ENCODE measurements at places on chromosomes 2 and 18.

GRCh38 chr2:172177996-172178395, 75.3 kb upstream of the DLX2 start:
- no peak for DNase-seq

GRCh38 chr18:7950380-7951136, 383.4 kb downstream of the PTPRM start:
- no peak for DNase-seq

GRCh38 chr2:55159037-55159651, 72.9 kb downstream of the CLHC1 start:
- no peak for DNase-seq

GRCh38 chr2:25685741-25686140, 12.4 kb upstream of the DTNB start:
- no peak for DNase-seq

GRCh38 chr2:160138406-160138805, 61.7 kb downstream of the ITGB6 start:
- DNase-seq, result no peak

DNA sequence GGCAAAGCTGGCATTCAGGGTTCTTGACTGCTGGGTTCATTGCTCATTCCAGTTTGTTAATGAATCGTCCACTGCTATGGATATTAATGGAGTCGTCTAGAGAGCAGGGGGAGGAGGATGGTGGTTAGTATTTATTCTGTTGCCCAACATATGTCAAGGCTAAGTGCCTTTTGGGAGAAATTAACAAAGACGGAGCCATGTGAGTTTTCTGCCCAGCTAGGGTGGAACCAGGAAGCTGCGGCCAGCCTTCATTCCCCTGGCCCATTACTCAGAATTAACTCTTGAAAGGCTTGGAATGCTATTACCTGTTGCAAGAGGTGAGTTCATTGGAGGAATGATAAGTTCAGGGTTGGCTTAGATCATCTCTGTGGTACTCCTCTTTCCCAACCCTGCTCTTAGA, 19.3 kb downstream of the IGFBP2 start:
- DNase-seq, result no peak

DNA sequence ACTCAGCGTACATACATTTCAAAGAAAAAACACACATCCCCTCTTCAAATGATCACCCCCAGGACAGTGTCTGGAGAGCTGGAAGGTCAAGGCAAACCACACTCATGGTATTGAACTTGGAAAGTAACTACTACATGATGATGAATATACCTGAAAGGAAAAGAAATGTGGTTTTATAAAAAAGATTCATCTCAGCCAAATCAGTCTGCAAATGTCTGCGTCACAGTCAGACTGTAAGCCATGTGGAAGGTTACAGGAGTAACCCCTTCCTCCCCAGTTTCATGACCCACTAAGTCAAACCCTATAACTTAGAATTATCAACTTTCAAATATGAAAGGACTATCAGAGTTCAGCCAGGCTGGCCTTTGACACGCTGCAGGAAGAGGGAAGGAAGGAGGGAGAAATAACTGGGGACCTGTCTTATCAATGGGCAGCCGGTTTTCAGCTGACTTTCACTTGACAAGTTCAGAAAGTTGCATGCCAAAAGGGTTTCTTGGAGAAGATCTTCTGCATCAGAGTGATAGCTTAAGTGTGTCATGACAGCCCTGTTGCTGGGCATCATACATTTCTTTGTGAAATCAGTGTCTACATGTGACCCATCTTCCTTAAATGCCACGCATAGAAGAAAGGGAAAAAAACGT, 7.0 kb upstream of the BMP10 start:
- DNase-seq, result no peak

DNA sequence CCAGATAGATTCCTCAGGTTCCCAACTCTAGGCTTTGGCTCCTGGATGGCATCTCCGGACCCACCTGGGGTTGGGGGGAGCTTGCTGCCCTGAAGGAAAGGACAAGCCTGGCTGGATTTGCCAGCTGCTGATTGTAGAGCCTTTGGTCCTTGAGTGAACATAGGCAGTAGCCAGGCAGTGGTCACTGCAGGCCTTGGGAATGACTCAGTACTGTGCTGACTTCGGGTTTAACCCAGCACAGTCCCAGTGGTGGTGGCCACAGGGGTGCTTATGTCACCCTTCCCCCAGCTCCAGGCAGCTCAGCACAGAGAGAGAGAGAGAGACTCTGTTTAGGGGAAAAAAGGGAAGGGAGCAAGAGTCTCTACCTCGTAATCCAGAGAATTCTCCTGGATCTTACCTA, 27.7 kb upstream of the ACTR2 start:
- no peak for DNase-seq

DNA sequence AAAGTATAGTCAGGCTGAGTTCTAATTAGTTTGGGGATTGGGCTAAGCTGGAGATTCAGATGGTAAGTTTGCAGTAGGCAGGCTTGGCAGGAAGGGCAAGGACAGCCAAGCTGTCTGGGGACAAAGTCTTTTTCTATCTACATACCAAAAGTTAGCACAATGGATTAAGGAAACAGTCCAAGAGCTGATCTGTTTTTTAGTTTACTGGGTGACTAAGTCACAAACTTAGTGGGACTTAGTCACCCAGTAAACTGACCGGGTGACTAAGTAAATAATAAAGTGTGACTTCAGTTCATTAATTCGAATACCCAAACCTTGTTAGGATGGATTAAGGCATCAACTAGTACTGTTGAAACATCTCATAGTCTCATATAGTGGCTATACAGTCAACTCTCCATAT, 1386.0 kb upstream of the CELF4 start:
- no peak for DNase-seq

GRCh38 chr18:63578357-63578958, 8.7 kb upstream of the SERPINB13 start:
- no peak for DNase-seq

- DNase-seq, result no peak
Observed at GRCh38 chr2:1798115-1798784, 53.9 kb upstream of the PXDN start.

DNA sequence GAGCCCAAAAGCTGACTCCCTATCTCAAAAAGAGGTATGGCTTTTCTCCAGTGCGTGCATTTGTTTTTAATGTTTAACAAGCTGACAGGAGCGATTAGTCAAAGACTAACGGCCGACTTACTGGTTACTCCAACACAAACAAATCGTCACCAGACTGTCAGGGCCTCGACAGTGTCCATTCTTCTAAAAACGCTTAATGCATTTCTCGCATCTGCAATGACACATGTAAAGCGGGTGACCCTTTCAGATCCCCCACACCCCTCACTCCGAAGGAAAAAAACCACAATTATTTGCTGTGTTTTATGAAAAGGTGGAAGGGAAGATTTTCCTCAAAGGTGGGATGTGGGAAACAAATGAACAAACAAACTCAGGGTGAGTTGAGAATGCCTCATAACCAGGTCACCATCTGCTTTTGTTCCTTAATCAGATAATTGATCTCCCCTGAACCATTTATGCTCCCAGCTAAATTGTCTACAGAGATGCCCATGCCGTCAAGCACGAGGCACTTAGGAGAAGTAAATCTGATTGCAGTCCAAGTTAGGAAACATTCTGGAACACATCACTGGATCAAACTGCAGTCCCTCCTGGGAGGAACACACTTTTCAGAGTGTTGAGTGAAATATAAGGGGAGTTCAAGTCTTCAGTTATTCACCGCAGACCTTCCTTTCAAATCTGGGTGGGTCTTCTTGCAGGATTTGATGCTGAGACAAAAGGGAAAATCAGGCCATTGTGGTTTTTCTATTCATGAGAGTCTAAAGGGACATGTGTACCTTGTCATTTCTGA, 340.8 kb downstream of the CMPK2 start:
- no peak for DNase-seq

DNA sequence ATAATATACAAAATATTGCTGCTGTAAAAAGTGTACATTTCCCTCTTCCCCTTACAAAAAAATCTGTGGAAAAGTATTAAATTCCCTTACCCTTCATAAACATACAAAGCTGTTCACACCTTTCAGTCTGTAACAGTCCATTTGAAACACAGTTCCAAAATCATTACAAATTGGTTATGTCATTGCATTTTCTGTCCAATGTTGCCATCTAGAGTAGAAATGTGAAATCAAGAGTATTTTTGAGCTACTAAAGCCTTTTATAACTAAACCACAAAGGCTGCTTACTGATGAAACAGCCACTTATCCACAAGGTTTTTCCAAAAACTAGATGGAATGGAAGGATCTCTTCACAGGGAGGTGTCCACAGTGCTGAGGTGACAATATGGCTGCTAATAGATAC, 72.5 kb downstream of the SS18 start:
- no peak for DNase-seq

DNA sequence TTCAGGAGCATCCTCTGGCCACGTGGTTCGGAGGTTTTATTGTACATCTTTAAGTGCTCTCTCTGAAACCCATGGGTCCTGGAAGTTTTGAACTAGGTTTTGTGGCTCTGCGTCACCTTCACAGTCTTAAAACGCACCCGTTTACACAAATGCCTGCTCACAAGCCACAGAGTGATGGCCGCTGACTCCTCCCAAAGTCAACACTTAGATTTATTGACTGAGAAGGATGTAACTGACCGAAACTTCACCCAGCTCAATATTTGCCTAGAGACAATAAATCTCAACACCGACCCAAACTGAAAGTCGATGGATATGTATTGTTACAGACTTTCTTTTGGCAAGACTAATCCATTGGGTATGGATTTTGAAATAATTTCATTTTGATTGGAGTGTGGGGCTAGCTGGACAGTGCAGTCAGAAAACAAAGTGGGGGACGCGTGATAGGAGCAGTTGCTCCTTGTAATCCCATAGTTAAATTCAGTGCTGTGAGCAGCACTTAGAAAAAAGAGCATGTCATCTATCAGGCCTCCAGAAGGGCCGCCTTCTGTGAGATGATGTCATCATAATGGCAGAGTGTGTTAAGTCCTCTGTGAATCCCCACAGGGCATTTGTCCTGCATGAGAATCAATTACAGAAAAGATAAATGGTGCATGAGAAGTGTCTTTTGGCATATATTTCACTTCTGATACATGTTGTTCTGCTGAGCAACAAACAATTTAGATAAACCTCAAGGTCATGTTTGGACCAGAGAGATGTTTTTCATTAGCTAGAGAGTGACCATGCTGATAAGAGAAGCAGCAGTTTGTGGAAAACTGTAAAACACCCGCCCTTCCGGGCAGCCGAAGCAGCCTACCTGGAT, 183.7 kb downstream of the INO80D start:
- no peak for DNase-seq

- no peak for DNase-seq
Observed at GRCh38 chr18:46623541-46623940, 33.5 kb downstream of the LOXHD1 start.

GRCh38 chr2:584863-585823, 92.1 kb downstream of the TMEM18 start:
- no peak for DNase-seq

- peak; percentile 58 for DNase-seq
Observed at GRCh38 chr2:11967946-11968465, 221.6 kb downstream of the LPIN1 start.

DNA sequence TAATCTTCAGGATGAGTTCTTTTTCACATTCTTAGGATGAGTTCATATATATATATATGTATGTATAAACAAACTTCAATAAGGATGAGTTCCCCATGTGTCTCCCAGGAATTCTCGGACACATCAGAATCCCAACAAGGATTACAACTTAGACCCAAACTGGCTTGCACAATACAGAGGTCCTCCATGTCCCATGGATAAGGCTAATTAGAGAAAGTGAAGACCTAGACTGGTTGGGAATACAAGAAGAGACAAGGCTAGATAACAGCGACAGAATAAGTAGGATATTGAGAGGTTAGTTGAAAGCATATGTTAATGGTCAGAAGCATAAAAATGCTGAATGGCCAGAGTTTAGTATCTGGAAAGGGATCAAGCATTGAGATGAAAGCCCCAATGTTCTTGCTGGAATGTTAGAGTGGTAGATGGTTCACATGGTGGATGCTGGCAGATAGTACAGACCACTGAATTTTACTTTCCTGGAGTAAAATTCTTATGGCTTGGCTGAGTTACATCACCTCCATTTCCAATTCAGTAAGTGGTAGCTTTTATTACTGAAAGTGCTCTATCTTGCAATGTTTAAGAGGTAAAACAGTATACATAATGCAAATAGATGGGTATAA, 154.9 kb upstream of the EPHA4 start:
- DNase-seq, result no peak

DNA sequence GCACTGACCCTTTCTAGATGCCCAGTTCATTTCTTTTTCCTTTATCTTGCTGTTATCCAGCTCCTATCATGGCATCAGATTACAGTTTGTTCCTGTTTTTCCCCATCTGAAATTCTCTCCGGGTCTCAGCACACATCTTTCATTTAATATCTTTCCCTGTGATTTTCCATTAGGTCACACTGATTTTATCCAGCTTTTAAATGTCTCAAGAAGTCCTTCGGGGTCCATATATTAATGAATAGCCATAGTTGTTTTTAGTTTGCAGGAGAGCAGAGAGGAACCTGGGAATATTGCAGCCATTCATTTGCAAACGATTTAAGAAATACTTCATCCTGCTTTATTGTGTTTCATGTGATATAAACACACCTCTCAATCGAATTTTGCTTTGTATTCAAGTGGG, 374.2 kb downstream of the TDRD15 start:
- no peak for DNase-seq

DNA sequence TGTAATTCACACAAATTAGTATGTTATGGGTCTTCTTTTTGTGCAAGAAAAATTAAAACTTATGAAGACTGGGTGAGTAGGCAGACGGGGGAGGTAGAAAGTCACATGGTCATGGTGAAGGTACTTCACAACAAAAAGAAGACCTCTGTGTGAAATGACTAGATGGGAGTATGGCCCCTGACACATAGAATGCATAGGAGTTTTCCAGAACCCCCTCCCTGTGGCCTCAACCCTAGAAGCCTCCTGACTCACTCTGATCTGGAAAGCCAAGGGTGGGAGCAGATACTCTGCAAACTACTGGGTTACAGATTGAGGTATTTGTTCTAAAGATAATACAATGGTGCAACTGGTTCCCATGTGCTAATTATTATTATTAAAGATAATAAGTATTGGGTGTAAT, 23.2 kb downstream of the SATB2 start:
- DNase-seq, result no peak

- DNase-seq, result peak; percentile 25
Observed at GRCh38 chr18:45833846-45834245, 8.4 kb downstream of the SIGLEC15 start.

- DNase-seq, result no peak
Observed at GRCh38 chr2:104504331-104505073, 349.4 kb upstream of the POU3F3 start.

DNA sequence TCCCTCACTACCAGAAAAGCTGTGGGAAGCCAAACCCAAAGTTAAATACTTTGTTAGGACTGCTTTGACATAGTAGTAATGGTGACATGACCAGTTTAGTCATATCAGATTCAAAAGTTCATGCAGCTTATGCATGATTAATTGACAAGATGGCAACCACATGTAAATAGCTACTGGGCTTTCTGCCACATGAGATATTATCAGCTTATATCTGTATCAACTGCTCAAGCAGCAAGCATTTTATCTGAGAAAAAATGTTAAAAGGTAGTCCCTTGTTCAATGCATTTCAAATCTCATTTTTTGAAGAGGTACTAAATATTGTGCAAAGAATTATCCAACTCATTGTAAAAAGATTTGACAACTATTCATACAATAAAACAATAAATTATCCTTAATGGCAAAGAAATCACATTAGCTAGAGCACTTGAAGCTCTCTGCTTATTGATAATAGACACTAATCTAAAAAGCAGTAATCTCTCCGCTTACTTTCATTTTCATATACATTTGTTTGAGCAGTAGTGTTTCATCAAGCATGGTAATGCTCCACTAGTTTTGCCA, 993.6 kb upstream of the NXPH2 start:
- peak; percentile 15 for DNase-seq

Data from D341Med (cell line).